ENCODE measurements at places on chromosomes 3 and 15. TPM values are rescaled to one million over a fixed set of nuclear protein-coding genes. Genes with fewer than 3 reads are reported as not detected.

The SMCO1 gene
- total RNA-seq: not detected

The GASK1A gene
- total RNA-seq: not detected

The MORC1 gene
- not detected for total RNA-seq

The C3orf52 gene
- 10.1 TPM for total RNA-seq

The SLC12A6 gene
- total RNA-seq: 41.4 TPM

The NANOGP8 gene
- total RNA-seq: not detected

The EFL1 gene
- 25.9 TPM for total RNA-seq

The CLDN16 gene
- not detected for total RNA-seq

The LEO1 gene
- 29.4 TPM for total RNA-seq

The CCR8 gene
- 11.3 TPM for total RNA-seq

The DAG1 gene
- total RNA-seq: 22.4 TPM

The CCDC54 gene
- total RNA-seq: not detected

The RTP3 gene
- total RNA-seq: not detected

The PDCD6IP gene
- 188 TPM for total RNA-seq

The TUSC7 gene
- total RNA-seq: not detected

The EHHADH gene
- total RNA-seq: 1.9 TPM

The FOXB1 gene
- 1.6 TPM for total RNA-seq

The CILP gene
- not detected for total RNA-seq

The LMAN1L gene
- 3.8 TPM for total RNA-seq

The HCN4 gene
- not detected for total RNA-seq

The PDE8A gene
- 14.0 TPM for total RNA-seq

The KBTBD12 gene
- total RNA-seq: not detected

The LRRC31 gene
- total RNA-seq: not detected

The UBE3A gene
- total RNA-seq: 81.1 TPM

The MAGEL2 gene
- not detected for total RNA-seq

The GOLGA8N gene
- total RNA-seq: 30.5 TPM

The CPB1 gene
- not detected for total RNA-seq

The MUSTN1 gene
- 3.0 TPM for total RNA-seq

The ALDH1L1 gene
- total RNA-seq: not detected

The RARB gene
- not detected for total RNA-seq

The P2RY14 gene
- total RNA-seq: 17.8 TPM

The AADAC gene
- total RNA-seq: not detected

The CD47 gene
- 145 TPM for total RNA-seq

Data from T-helper 1 cell treated with Interleukin-12 subunit alpha and Interleukin-12 subunit beta and Interleukin-4 antibody, amounts not matched to agents 30 ng/mL and 1 ng/mL, for 36 hours (primary cell).